ENCODE measurements at places on chromosomes 2 and 18.

DNA sequence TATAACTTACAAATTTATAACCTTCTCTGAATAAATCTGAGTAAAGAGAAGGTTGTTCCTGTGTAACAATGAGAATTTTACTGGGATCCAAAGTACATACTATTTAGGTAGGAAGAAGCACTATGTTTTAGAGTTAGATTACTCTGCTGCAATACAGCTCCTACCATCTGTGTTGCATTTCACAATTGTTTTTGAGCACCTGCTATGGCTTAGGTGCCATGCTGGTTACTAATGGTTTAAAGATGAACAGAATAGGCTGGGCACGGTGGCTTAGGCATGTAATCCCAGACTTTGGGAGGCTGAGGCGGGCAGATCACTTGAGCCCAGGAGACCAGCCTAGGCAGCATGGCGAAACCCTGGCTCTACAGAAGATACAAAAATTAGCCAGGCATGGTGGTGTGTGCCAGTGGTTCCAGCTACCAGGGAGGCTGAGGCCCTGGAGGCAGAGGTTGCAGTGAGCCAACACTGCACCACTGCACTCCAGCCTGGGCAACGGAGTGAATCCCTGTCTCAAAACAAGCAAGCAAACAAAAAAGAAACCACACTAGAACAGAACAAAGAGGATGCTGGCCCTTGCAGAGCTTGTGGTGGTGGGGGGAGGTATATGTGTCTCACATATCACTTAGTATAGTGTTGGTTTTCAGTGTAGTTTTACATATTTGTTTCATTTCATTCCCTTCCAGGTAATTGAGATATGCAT, 56.7 kb downstream of the SPTBN1 start:
- DNase-seq = no peak

DNA sequence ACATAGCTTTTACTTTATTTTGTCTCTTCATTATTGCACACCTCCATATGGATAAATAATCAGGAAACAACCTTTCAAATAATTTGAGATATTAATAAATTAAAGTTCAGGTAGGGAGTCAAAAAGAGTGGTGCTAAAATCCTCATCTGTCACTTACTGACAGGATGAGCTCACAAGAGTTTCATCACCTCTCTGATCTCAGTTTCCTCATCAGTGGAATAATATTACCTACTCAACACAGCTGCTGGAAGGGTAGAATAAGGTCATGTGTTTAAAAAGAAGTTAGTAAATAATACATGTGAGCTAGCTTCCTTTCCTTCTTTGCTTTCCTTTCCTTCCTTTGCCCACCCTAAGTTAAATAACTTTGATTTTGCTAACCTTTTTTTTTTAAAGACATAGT, 61.9 kb downstream of the RDH14 start:
- DNase-seq = no peak

DNA sequence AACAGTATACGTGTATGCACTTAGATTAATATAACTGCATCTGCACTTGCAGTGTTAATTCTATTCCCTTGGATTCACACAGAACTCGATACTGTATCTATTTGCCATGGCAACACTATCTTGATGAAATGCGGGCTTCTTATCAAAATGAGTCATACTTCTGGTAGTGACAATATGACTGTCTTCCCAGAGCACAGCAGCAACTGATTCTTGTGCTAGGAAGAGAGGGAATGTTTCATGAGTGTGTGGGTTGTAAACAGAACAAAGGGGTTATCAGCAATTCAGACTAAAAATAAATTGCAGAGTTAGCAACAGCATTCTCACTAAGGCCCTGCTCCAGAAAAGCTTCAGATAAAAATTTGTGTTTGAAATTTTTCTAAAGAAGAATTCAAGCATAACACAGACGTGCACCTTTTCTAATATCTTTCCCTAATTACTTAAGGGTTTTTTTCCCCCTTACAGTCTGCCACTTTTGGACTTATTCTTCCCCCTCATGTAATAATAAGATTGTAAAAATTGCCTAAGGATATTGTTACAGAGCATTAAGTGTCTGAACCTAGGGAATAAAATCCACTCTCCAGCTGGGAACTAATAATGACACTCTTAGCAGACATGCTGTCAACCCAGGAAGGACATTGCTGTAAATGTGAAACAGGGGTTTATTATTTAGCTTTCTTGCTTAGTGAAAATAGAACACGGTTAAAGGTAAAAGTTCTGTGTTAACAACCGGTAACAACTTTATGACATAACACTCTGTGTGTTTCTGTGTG, 99.9 kb upstream of the SLC38A11 start:
- DNase-seq = no peak

- DNase-seq = no peak
Measured at GRCh38 chr2:202019689-202020450, 13.8 kb upstream of the FZD7 start.

DNA sequence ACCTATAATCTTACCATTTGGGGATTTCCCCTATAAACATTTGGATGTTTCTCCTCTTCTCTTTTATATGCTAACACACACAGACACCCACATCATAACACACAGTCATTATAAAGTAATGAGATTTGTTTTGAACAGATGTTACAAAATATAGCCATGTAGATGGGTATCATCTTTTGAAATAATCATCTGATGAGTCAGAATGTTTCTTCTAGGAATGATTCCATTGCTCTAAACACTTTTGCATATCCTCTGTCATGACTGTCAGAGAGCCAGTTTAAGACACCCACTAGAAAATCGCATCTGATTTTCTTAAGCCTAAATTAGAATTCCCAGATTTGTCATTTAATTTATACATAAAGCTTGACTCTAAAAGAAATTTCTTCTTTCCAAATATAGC, 442.6 kb downstream of the CMPK2 start:
- DNase-seq = no peak

DNA sequence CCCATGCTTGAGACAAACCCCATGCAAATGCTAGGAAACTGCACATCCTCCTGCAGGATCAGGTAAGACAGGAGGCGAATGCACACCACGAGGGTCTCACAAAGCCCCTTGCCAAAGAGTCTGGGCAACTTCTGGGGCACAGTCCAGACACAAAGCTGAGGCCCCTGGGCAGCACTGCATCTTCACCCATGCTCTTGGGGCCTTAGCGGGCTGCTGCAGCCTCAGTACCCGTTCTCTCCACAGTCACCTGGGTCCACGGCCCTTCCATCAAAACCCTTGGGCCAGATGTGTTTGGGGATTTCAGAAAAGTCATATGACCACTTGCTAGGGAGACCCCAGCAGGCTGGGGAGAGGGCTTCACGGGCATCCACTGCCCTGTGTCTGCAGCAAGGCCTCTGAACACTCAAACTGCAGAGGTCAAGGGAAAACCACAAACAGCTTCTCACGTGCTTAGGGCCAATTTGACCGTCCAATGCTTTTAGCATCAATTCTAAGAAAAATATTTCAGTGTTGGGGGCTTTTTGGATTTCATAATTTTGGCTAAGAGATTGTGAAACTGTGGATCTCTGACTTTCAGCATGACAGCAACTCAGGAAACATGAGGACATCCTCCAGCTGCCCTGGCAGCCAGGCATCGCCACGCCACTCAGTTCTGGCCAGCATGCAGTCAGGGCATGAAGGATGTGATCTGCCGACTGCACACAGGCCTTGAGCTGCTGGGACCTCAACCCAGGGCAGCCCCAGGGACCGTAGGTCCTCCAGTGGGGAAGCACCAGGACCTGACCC, 20.0 kb downstream of the PASK start:
- DNase-seq = no peak

DNA sequence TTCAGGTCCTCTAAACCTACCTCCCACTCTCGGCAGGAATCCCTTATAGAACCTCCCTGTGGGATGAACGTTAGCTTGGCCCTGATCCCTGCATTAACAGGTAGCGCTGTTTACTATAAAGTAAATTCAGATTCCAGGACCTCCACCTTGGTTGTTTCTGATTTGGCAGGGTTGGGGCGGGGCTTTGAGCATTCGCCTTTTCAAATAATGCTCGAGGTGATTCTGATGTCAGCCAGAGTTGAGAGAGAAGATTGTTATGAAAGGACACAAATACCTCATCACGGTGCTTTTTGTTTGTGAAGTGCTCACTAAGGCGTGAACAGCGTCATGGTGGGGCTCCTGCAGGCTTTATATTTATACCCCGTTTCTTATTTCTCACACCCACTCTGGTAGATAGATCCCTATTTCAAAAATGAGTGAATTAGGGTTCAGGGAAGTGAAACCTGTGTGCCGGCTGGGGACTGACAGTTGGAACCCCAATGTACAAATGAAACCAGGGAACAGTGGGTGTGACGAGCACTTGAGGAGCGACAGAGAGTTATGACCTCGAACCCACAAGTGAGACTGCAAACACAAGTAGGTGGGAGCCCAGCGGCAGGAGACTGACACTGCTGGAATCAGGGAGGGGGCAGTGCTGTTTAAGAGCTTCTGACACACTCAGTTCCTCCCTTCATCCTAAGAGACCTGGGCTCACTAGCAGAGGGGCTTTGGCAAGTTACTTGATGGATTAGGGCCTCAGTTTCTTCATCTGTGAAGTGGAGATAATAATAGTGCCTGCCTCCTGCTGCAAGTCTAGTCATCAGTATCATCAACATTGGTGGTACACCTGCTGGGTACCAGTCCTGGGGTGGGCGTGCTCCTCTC, 14.2 kb upstream of the CXCR4 start:
- no peak for DNase-seq

DNA sequence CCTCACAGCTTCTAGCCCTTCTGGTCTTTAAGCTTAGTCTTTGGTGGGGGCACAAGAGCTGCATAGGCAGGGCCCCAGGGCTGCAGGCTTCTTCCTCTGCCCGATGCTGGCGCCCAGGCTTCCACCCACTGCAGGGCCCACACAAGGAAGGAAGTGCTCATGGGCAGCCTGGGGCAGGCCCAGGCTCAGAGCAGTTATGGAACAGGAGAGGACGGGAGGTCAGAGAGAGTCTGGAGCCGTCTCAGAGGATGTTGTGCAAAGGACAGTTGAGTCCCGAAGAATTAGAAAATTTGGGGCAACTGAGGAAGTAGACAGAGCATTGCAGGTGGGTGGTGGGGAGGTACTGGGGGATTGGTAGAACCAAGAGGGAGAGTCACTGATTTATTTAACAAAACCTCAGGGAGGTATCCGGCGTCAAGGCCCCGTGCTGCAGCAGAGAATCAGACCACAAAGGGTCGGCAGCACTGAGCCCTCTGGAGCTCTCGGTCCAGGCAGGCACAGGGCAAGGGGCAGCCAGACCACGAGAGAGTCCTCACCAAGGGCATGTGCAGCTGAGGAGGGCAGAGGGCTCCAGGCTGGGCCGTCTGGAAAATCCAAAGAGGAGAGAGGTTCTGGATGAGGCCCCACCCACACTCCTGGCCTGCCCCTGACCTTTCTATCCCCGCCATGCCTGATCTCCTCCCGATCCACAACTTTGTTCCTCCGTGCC, 110.8 kb upstream of the GLI2 start:
- DNase-seq = no peak

GRCh38 chr2:100033976-100034375, 108.4 kb downstream of the AFF3 start:
- no peak for DNase-seq

GRCh38 chr2:20670315-20671035, 3.5 kb downstream of the GDF7 start:
- DNase-seq = no peak

GRCh38 chr2:120564213-120565094, 171.2 kb upstream of the GLI2 start:
- DNase-seq = no peak
